ENCODE measurements at places on chromosomes 1 and 21.

- DNase-seq, result no peak
Measured at GRCh38 chr1:21741206-21741605, 41.7 kb downstream of the USP48 start.

DNA sequence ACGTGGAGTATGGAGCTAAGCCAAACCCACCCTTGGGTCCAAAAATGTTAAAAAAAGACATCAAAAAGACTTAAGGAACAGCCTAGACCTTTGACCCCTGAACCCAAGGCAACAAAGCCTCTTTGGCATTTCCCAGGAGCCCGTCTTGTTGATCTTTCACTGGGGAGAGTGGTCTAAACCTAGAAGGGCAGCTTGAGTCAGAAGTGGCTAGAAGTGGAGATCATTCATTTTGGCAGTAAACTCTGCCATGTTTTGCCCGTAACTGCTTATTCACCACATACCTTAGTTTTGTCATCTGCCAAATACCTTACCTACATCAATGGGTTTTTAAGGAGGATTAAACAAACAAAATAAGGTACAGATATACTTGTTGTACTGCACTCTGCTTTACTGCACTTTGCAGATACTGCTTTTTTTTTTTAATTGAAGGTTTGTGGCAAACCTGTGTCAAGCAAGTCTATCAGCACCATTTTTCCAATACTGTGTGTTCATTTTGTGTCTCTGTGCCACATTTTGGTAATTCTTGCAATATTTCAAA is 1.7 kb upstream of the CTSE start:
- no peak for DNase-seq

DNA sequence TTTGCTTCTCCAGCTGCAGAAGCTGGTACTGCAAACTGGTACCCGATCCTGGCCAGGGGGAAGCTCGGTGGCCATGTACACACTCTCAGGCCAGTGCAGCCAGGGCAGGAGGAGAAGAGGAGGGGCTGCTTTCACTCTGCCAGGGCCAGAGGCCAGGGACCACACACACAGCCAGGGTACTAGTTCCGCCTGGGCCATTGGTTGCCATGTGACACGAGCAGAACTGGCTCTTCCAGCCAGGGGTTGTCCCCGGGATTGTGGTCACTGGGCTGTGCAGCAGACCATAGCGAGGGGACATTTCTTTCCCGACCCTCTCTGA is 3.7 kb upstream of the SHISAL2A start:
- DNase-seq, result no peak

DNA sequence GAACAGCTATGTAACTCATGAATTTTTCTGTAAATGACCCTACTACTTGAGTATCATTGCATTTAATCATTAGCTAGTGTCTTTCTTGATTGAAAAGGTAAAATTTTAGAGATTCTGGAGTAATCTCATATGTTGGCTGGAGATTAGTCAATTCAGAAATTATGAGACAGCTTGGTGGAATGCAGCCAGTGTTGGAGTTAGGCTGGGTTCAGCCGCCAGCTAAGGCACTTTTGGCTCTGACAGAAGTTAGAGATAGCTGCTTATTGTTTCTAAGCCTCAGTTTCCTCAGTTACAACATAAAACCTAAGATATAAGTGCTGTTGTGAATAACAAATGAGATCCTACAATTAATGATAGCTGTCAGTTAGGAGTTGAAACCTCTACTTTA is 49.4 kb downstream of the TBCE start:
- DNase-seq, result no peak

DNA sequence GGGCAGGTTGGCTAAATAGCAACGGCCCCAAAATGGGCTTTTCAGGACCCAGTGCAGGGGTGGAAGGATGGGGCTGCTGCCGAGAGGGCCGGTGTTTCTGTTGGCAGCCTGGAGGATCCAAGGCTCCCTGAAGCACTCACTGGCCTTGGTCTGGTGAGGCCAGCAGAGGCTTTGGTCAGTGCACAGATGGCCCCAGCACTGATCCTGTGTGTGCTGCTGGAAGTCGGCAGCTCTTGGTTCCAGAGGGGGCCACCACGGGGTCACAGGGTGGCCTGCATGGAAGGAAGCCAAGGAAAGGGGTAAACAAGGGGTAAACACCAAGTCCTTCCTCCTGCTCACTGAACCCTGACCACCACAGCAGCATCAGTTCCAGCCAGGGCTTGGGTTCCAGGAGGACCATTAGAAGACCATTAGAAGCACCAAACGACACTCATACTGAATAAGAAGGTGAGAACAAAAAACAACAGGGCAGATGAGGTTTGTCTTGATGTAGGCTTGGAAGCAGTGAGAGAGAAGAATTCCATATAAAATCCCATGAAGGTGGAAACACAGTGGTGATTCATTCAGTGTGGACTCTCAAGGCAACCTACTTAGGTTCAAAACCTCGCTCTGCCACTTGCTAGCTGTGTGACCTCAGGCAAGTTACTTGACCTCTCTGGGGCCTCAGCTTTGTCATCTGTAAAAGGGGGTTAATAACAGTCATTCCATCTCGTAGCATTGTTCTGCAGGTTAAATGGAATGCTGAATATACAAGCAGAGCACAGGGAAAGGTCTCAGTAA is 184.5 kb downstream of the RUNX1 start:
- no peak for DNase-seq

- DNase-seq, result peak; percentile 91
Measured at GRCh38 chr1:44808938-44809917, 905 bp downstream of the BTBD19 start.

Data from posterior vena cava (tissue), 2 donors.